ENCODE measurements at places on chromosomes 4 and X. TPM values are rescaled to one million over a fixed set of nuclear protein-coding genes. Genes with fewer than 3 reads are reported as not detected.

The SERPINA7 gene
- polyA plus RNA-seq: 0.12 TPM

The SPANXN3 gene
- polyA plus RNA-seq: not detected

The TCEAL5 gene
- polyA plus RNA-seq: 14.6 TPM

The SSR4 gene
- polyA plus RNA-seq: 134 TPM

The CLTRN gene
- 21.4 TPM for polyA plus RNA-seq

The PFKFB1 gene
- polyA plus RNA-seq: 0.73 TPM

The NR3C2 gene
- polyA plus RNA-seq: 16.2 TPM

The PGAM4 gene
- 0.52 TPM for polyA plus RNA-seq

The SERTM2 gene
- polyA plus RNA-seq: 0.05 TPM

The HHIP gene
- polyA plus RNA-seq: 3.0 TPM

DNA sequence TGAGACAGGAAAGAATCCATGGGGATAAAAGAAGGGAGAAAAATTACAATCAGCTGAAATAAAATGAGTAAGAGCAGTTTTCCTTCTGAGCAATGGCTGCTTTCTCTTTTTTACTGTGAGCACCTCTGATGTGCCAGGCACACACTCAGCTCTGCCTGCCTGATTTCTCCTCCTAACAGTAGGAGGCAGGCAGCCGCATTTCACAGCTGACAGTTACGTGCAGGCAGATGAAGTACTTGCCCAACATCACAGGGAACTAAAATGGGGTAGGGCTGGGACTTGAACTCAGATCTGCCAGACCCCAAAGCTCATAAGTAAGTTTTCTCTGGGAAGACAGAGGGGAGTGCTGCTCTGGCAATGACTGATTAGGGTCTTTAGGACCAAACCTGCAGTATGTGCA is 54.6 kb downstream of the C4orf50 start:
- DNase-seq: no peak

DNA sequence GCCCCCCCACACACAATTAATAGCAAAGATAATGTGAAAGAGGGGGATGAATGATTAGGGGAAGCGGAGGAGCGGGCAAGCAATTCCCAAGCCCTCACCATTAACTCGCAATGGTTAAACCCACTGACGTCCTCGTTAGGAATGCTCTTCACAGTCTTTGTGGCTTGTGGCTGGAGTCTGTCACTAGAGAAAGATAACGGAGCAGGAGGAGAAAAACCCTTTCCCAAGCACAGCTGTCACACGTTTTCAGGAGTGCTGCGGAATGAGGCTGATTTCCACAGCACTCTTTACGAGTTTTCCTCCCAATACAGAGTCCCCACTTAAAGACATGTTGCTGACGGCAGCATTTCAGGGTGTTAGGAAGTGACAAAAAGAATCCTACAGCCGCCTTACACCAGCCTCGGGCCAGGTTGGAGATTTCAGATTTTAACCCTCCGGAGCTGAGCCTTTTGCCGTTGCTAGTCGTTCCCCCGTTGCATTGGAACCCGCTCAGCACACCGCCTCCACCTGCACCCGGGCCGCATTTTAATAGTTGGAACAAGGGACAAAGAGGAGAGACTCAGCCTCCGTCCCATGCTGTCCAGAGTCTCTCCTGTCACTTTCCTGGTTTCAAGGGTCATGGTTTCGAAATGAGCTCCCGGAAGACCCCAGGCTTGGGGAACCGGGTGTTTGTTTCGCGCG is 92.2 kb downstream of the GEMIN8 start:
- DNase-seq: peak; percentile 15

DNA sequence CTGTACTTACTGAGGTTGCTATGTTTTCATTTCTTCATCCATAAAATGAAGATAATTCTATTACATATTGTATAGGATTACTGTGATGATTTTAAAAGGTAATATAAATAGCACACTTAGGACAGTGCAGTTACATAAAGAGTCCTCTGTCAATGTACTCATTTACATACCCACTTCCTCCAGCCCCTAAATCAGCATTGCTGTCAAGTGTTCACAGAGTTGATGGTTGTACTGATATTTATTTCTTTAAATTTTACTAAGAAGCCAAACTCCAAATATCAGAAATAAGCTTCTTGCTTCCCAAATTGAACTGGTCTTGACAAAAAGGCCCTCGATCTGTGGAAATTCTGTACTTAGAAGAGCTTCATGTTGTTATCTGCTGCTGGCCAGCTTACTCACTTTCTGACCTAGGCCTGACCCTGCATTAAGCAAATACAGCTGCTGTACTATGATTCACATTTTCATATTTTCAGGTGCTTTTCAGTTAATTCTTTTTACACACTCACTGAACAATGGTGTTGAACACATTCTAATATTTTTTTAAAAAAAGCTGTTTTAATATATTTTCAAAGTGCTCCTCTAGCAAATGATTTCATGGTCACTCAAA is 259.6 kb downstream of the UNC5C start:
- DNase-seq: no peak

DNA sequence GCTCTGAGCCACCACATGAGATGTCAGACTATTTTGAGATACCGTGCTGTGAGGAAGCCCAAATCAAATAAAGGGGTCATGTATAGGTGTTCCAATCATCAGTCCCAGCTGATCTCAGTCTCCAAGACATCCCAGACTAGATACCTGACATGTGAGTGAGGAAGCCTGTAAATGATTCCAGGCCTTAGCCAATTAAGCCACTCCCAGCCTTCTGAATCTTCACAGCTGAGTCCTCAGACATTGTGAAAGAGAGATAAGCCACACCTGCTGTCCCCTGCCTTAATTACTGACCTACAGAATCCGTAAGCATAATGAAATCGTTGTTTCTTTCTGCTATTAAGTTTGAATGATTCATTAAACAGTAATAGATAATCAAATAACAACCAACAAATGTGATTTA is 671.4 kb downstream of the ZNF674 start:
- DNase-seq: no peak

- DNase-seq: no peak
These were observed 58.1 kb upstream of the UCP1 start for GRCh38 chr4:140626661-140627376.

DNA sequence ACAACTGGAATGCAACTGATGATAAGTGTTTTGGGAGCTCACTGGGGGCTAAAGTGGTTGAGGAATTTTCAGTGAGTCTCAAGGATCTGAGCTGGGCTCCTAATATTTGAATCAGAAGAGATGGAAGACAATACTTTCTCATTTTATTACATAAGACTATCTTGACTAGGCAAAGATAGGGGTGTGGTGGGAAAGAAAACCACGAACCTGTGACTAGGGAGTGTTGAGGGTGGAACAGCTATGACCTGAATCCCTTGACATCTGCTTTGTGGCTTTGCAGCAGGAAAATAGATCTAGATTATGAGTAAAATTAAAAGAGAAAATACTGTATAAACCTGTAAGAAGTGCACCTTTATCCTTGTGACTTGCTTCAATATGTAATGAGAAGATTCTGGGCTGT is 295.1 kb upstream of the TEX13A start:
- no peak for DNase-seq

DNA sequence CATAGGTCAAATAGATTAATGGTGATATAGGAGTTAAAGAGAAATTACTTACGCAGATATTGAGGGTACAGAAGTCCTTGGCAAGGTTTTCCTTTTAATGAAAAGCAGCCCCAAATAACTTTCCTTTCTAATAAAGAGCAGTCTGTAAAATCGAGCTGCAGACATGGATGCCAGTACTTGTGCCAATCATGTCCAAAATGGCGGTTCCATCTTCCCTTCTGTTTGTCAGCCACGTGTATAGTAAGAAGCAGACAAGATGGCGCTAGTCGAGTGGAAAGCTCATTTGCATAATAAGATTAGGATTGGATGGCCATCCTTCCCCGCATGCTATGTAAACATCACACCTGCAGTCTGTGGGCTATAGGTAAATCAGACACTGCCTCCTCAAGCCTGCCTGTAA is 68.5 kb downstream of the FGFBP1 start:
- no peak for DNase-seq

DNA sequence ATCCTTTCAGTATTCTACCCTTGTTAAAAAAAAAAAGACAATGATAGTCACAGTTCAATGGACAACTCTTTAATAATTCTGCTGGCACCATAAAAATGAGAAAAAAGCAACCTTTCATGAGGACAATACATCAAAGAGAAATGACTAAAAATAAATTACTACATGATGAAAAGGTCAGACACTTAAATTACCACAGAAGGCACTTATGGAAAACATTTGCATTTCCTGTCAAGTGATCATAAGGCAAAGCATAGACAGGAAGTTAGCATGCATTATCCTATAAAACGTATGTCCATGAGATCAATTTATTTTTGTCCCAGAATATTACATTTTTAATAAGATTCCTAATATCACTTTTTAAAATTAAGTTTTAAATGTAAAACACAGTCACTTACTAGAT is 303.8 kb downstream of the SPOCK3 start:
- DNase-seq: no peak

DNA sequence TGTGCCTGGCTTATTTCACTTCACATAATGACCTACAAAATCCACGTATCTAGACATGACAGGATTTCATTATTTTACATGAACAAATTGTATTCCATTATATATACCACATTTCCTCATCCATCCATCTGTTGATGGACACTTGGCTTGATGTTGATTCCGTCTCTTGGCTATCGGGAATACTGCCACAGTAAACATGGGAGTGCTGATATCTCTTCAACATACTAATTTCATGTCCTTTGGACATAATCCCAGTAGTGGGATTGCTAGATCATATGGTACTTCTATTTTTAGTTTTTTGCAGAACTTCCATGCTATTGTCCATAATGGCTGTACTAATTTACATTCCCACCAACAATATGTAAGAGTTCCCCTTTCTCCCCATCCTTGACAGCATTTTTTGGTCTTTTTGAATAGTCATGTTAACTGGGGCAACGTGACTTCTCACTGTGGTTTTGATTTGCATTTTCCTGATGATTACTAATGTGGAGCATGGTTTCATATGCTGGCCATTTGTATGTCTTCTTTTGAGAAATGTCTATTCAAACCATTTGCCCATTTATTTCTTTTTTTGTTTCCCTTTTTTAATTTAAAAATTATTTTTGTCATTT is 68.9 kb downstream of the HTRA3 start:
- DNase-seq: no peak
